SHP77 (cell line): ENCODE measurements at places on chromosomes 6 and 20.

- no peak for DNase-seq
Observed at GRCh38 chr6:7770601-7771000, 44.7 kb downstream of the BMP6 start.

DNA sequence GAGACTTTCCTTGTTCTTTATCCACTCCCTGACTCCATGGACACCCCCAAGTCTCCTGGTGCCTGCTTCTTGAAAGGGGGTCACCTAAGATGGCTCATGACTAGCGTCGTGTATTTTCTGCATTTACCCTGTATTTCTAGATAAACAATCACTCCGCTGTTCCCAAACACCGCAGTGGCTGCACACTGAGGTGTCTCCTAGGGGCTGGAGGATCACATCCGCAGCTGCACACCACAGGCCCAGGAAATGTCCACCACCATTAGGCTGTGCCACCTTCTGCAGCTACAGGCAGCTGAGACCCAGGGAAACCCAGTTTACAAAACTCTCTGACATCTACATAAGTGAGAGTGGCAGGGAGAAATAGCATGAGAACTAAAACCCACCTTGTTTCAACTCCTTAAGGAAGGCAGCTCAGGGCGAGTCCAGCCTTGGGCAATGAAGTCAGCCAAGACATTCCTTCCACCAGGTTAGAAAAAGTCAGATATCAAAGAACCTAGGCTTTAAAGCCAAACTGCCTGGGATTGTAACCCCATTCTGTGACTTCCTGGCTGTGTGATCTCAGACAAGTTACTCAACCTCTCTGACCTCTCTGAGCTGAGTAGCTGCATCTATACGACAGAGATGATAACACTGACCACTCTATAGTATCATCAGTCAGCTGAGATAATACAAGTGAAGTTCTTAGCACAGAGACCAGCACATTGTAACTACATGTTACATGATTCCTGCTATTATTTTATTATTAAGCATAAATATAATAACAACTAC, 102.2 kb downstream of the SNX5 start:
- no peak for DNase-seq

DNA sequence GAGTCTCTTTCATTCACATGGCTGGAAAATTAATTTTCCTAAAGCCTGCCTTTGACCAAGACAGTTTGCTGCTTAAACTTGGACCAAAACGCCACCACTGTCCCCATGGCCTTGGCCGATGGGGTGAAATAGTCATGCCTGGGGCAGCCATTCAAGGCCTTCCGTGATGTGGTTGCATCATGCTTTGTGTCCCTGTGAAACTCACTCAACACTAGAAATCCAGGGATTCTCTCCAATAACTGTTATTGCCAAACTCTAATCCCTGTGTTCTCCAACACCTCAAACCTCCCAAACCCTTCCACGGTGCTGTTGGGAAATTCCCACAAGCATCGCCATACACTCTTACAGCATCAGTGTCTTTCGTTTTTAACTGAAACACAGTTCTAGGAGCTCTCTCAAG, 1.4 kb upstream of the TXNDC5 start:
- DNase-seq: no peak

DNA sequence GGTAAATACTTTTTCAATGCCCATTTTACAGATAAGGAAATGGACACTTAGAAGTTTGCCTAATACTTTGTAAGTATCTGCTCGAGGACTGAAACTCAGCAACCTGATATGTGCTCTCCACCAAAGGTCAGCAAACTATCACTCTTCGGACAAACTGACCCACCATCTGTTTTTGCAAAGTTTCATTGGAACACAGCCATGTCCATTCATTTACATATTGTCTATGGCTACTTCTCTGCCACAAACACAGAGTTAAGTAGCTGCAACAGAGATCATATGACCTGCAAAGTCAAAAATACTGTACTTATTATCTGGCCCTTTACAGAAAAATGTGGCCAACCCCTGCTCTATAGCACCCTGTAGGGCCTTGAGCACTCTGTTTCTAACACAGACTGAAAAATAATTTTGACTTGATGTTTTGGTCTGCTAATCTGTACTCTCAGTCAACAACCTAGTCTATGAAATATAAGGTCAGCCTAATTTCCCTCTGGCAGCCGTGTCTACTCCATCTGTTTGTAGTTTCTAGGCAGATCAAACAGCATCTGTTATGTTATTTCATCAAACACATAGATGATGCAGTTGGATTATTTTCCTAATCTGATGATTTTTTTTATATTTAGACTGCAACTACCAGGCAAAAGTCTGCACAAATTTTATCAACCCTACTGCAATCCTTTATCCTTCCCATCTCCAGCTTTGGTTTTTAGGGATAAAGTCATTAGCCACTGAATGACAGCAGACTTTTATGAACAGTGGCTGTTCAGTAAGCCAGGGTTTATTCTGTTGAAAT, 41.4 kb upstream of the BEND6 start:
- DNase-seq: no peak

DNA sequence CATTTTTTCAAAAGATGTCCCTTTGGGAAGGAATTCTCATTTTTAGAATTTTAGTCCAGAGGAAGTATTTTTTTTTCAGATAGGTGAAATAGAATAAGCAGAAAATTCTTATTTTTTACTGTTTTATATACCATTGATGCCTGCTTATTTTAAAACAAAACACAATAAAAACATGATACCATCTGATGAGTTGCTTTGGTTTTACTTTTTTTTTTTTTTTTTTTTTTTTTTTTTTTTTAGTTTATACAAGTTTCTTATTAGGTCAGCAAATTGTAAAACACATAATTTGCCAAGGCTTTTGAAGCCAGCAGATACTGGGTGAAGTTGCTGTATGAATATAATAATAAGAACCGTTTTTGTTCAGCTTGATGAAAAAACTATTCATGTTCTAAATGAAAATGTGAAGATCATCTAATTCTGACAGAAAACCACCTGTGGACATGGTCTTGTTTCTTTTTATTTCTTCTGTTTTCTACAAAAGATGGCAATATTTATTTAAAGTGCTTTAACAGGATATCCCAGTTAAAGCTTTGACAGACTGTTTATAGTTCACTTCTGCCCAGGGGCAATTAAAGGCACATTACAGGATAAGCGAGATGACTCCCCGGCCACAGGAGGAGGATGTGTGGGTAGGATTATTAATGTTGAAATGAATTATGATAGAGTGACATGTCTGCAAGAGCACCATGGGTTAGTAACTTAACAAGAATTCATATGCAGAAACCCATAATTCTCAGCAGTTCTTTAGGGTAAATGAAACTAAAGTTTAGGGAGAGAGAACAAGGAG, 31.1 kb downstream of the MYB start:
- no peak for DNase-seq
